Cortex of kidney (tissue), 1 donor: ENCODE measurements at places on chromosomes 5 and 9.

GRCh38 chr9:125233678-125234077, 7.5 kb downstream of the HSPA5 start:
- no peak for DNase-seq

DNA sequence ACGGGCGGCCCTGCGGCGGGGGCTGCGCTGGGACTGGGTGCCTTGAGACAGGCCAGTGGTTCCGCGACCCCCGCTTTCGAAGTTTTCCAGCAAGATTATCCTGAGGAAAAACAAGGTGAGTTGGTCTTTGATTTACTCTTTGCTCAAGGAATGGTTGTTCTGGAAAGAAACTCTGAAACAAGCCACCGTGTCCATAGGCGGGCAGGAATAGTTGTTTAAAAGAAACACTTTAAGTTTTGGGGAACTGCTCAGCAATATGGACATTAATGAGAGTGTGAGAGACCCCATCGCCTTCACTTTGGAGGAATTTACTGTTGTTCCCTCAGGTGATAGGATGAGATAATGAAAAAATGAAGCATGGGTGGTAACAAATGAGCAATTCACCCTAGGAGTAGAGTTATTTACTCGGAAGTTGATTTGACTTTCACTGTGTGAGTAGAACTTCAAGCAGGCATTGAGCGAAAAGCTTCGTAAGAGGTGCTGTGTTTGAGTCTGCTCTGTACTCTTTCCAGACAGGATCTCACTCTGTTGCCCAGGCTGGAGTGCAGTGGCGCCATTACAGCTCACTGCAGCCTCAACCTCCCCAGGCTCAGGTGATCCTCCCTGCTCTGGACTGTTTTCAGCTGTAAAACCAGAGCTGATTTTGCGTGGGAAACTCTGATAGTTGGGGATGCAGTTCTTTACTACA, 1.1 kb downstream of the DMRTA1 start:
- no peak for DNase-seq

DNA sequence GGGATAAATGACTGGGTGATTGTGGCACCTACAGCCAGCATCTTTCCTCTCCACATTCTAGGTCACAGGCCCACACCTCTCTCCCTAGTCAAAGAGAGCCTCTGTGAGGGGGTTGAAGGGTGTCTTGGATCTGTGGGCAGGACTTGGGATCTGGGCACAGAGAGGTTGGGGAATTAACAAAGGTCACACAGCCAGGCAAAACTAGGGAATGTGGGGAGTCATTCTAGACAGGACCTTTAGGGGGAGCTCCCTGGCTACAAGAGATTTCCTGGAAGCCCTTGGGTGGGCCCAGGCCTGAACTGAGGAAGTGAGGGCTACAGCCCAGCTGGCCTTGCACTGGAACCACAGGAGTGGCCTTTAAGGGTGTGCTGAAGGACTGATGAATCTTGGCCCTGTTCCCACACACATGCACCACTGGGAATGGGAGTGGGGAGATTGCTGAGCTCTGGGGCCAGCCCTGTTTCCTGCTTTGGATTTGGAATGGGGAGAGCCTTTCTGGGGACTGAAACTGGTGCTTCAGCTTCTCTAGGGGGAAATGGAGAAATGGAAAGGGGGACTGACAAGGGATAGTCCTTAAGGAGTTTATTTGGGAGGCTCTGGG, 12.4 kb upstream of the CXXC5 start:
- no peak for DNase-seq

- DNase-seq: no peak
Observed at GRCh38 chr5:125848751-125849150, 574.5 kb upstream of the GRAMD2B start.

DNA sequence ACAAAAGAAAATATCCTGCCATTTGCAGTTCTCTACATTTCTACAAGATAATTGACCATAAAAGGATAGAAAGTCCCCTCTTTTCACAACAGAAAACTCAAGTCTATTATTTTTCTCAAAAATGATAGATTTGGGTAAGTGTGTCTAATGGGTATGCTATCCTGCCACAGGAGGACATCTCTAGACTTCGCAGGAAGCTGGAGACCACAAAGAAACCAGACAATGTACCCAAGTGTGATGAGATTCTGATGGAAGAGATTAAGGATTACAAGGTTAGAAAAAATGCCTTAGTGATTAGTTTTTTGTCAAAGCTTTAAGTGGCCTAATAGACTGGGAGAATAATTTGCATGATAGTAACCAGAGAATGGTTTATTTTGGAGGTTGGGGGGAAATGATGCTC, 28.1 kb downstream of the RNF20 start:
- DNase-seq: no peak

DNA sequence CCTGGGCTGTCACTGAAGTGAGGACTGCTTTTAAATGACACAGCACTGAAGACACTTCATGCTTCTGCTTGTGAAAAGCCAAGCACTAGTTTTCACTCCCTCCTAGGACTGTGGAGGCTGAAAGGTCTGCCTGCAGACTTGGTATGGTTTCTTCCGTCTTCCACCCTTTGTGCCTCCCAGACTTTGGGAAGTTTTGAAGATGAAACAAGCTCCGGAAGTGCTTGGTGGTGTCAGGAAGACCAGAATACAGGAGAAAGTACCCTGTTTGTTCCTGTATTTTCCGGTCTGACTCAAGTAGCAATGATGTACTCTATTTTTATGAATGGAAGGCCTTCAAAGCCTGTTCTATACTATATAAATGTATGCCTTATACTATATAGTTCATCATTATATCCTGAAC, 222.7 kb downstream of the PDZD2 start:
- DNase-seq: no peak

DNA sequence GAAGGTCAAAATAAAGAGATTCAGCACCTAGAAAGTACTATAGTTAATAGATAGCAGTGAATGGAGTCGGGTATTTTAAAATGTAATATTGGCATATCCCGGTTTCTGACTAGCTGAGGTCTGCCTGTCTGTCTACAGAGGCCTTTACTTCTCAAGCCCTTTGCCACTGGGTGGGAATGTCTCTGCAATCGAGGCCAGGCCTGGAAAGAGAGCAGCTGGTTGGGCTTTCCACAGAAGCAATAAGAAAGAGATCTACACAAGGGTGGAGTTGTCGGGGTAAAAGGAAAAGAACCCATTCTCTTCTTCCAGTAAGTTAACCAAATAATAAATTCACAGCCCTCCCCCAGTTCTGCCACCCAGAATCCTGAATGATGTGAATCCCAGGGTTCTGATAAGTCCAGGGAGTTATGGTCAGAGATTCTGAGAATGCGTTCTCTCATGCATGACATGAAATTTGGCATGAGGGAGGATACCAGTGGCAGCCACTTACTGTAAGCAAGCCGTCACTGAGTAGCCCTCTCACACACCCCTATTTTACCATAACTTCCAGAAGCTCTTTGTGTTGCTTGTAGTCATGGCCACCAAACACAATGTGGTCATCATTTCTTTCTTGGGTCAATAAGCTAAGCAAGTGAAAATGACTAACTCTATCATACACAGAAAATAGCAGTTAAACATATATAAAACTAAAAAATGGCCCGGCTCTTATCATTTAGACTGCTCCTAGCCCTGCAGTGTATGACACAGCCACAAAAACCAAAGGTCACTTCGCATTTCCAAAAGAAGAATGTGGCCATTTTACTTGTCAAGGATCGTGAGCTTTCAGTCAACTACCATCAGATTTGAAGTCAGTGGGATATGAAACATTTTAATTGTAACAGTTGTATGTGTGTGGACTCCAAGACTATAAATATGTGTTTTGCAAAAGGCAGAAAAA, 185.0 kb downstream of the GLIS3 start:
- DNase-seq: no peak
